Left kidney (tissue), 8 donors: ENCODE measurements at places on chromosomes 3 and 15. TPM values are rescaled to one million over a fixed set of nuclear protein-coding genes. Genes with fewer than 3 reads are reported as not detected.

Gene ZIC1
- 0.08 TPM for polyA plus RNA-seq

Gene TIGIT
- 0.08 TPM for polyA plus RNA-seq

Gene KNSTRN
- 46.4 TPM for polyA plus RNA-seq

DNA sequence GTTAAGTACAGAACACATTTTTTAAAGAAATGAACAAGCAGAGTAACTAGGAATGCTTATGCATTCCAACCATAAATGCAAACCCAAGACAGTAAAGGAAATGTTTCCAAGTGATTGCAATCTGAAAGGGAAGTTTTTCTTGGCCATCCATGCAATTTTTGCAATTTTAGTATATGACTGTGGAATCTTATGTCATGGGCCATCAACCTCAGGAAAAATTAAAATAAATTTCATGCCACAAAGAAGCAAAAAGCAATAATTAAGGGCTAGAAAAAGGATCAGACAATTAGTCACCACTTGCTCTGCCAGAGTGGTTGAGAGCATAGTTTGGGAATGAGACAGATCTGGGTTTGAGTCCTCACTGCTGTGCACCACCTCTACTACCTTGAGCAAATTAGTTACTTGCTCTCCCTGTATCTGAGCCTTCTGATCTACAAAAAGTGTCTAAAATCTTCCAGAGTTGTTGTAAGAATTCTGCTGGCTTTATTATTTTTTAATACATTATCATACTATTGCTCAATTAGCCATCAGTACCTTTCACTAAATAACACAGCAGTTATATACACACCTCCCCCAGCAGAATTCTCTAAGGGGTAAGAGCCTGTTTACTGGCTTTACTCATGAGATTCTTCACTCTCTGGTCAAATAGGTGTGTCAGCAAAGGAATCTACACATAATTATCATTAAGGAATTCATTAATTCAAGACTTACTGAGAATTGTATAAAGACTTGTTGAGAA is 49.7 kb upstream of the FBN1 start:
- DNase-seq: no peak

GRCh38 chr15:48361685-48362084 is 30.5 kb downstream of the DUT start:
- no peak for DNase-seq

DNA sequence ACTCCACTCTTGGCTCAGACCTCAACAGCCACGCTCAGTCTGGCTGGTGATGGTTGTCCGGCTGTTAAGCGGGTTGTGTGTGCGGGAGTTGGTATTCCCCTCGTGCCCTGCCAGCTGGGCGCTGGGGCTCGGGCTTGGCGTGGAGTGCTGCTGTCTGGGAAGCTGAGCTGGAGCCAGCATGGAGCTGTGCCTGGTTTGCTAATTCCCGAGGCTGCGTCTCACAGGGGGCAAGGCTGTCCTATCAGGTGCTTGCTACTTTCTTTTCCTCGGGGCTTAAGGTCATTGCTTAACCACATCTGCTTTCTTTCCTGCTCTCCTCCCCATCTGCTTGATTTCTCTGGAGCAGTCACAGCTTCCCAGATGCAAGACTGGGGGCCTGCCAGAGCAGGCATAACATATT is 29.9 kb downstream of the PDIA5 start:
- DNase-seq: no peak
